ENCODE measurements at places on chromosomes 3 and 15.

DNA sequence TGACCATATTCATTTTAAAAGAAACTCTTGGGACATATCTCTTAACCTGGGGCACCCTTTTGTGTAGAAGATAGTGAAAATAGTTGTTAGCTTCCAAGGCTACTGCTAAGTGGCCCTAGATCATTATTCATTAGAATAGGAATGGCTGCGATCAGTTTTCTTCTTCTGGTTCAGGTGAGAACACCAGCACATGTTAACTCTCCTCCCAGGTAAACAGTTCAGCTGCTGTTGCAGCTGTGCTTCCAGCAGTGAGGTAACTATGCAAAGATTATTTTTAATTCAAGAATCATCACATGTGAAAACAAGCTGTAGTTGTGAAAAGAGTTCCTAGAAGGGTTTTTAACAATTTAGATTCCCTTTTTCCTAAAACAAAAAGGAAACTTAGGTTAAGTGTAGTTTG lies 43.3 kb downstream of the ZPLD1 start:
- no peak for DNase-seq

- DNase-seq, result no peak
These were observed 820.5 kb downstream of the MCTP2 start for GRCh38 chr15:95051861-95052260.

DNA sequence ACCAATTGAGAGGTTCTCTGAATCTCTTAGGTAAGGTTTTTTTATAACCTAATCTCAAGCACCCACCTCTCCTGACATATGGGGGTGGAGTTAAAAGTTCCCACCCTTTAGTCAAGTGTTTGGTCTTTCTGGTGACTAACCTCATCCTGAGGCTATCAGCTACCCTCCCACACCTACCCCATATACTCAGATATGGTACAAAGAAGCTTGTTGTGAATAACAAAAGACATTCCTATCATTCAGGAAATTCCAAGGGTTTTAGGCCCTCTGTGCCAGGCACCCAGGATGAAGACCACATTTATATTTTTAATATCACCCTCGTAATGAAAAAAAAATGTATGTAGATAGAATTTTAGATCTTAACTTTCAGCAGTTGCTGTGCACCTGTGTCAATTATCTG lies 9.0 kb downstream of the CHMP2B start:
- no peak for DNase-seq

DNA sequence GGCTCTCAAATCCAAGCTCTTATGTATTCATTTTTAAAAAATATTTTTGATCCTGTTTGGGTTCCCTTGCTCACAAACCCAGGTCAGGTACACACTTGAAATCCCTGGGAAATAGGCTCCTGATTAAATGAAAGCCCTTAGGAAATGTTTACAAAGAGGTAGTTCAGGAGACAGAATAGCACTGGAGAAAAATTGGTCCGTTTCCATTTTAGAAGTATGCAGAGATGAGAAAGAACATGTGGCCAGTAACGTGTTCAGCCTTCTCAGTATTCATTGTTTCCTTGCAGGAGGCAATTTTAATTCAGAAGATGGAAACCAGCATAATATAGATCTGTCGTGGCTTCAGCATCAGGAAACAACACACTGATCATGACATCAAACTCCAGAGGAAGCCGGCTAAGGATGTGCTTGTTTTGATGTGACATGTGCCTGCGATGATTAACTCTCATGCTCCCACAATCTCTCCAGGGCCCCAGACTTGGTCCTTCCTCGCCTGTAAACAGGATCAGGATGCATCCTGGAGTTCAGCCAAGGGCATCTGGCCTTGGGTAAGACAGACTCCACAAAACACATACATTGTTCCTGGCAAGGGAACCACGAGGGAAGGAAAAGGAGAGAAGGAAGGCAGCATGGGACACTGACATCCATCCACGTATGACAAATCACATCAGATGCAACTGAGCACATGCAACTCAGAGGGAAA lies 350.5 kb upstream of the THBS1 start:
- DNase-seq, result no peak

DNA sequence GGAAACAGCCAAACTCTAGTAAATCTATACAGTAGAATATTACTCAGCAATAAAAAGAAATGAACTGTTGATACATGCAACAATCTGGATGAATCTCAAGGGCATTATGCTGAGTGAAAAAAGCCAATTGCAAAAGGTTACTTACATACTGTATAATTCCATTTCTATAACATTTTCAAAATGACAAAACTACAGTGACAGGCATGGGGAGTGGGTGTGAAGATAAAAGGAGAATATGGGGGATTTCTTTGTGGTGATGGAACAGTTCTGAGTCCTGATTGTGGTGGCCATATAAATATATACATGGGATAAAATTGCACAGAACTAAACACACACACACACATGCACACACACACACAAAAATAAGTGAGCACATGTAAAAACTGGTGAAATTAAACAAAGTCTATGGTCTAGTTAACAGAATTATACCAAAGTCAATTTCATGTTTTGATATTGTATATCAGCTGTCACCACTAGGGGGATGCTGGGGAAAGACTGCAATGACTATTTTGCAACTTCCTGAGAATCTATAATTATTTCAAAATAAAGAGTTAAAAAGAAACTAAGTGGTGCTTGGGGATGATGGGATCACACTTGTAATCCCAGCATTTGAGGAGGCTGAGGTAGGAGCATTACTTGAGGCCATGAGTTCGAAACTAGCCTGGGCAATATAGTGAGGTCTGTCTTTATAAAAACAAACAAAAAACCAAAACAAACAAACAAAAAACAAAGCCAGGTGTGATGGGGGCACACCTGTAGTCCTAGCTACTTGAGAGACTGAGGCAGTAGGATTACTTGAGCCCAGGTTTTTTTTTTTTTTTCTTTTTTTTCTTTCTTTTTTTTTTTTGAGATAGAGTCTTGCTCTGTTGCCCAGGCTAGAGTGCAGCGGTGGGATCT lies 66.0 kb downstream of the SPTSSB start:
- peak; percentile 24 for DNase-seq

- DNase-seq, result no peak
These were observed 18.9 kb upstream of the MLF1 start for GRCh38 chr3:158552124-158552523.

- DNase-seq, result no peak
These were observed 35.3 kb downstream of the FSIP1 start for GRCh38 chr15:39747326-39747725.

- no peak for DNase-seq
These were observed 40.0 kb upstream of the TEX9 start for GRCh38 chr15:56325186-56325585.

DNA sequence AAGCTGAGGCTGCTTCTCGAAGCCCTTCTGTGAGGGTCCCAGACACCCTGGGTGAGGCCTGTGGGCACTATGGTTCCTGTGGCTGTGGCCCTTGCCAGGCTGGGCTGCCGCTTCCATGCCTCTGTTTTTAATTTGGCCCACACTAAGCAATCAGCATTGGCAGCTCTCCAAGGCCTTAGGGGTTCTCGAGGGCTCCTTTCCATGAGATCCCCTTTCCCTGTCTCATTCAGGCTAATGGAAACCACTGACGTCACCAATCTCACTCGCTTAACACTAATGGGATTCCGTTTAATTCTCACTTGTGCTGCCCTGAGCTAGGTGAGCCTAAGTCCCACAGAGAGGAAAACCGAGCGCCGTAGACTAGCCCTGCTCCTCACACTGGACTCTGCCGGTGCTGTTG lies 60.2 kb upstream of the RAB6B start:
- DNase-seq, result no peak

- DNase-seq, result no peak
These were observed 801.6 kb upstream of the NR2F2 start for GRCh38 chr15:95528920-95529319.

DNA sequence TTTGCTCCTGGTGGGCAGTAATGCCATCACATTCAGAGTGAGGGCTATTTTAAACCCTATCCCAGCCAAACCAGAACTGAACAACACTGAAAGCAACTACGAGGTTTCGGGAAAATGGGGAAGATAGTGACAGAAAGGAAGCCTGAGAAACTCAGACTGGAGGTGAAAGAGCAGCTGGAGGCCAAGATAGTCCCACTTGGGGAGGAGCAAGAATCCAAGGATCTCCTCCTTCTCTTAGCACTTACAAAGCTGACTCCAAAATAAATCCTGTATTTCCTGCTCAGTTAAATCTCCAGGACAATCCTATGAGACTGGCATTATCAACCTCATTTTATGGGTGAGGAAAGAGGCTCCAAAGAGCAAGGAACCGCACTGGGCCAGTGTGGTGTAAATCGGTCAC lies 14.1 kb upstream of the SETMAR start:
- DNase-seq, result no peak

DNA sequence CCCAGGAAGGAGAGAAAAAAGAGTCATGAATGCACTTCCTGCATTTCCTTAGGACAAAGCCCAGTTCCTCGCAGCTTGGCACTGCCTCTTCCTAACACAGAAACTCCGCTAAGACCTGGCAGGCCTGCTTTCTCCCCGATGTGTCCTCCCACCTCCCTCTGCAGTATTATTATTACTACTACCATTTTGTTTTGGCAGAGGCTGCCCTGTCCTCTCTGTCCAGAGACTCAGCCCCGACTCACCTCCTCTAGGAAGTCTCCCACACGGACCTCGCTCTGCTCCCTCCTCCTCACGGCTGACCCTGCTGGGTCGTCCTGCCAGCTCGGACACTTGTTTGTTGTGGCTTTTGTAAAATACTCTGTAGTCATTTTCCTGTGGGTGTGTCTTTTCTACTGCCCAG lies 107.2 kb upstream of the HACD2 start:
- DNase-seq, result no peak

- no peak for DNase-seq
These were observed 26.3 kb downstream of the COL6A6 start for GRCh38 chr3:130543322-130543721.

DNA sequence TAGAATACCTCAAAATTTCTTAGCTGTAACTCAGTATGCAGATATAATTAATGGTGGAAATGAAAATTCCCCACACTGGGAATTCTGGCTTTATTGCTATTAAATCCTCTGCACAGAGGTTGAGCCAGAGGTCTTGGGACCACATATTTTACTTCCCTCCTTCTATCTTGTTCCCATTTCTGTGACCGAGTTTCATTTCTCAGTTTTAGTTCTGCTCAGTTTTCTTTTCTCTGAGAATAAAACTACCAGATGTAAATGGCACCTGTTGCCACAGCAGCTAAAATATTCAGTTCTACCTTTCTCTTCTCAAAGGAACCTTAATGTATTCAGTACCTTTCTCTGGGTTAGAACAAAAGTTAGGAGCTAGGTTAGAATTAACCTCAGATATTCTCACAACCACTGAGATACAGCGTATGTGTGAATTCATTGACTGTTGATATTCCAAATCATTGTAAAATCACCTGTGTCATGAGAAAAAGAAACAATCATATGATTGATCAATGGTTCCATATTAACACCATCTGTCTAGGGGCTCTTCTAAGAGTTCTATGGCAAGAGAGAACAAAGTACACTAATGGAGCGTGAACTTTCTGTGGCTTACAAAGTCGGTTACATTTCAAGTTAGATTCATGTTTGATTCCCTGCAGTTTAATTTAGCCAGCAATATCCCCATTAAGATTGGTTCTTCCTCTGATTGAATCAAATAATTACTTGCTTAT lies 374.1 kb downstream of the EFHB start:
- no peak for DNase-seq

GRCh38 chr15:36301947-36302346 lies 277.5 kb upstream of the CDIN1 start:
- DNase-seq, result no peak

- no peak for DNase-seq
These were observed 22.6 kb downstream of the TBL1XR1 start for GRCh38 chr3:177174607-177175170.
